Stimulated activated CD4-positive, alpha-beta T cell treated with anti-CD3 and anti-CD28 coated beads, Interleukin-15, amount 100 ng/mL, for 1 hour (primary cell): ENCODE measurements at places on chromosomes 2 and 18.
A peak's percentile ranks its signal among the peaks of the same experiment; 100 is the strongest.

GRCh38 chr2:74597410-74597809 lies 42.9 kb downstream of the DOK1 start:
- DNase-seq = no peak

DNA sequence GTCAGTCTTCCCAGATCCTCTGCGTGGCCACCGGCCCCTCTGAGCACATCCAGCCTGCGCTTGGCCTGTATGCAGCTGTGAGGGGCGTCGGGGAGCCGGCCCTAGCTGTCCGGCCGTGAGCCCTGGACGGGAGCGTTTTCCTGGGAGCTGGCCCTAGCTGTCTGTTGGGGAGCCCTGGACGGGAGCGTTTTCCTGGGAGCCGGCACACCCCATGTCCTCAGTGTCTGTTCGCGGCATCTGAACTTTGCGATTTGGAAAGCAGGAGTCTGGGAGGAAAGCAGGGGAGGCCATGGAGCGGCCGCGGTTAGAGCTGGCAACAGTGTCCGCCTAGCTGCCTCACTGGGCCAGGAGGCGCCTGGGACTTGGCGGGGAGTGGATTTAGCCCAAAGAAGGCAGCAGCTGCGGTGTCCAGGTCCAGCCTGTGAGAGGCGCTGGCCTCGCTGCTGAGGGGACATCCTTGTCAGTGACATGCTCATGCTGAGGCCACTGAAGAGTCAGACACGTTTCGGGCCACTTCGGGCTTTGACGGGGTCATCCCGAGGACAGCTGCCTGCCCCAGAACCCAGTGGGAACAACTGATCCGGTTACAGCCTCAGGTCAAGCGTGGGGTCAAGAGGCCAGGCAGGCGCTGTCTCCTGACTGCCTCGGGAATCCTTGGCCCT lies 75.8 kb downstream of the KCNG2 start:
- no peak for DNase-seq

DNA sequence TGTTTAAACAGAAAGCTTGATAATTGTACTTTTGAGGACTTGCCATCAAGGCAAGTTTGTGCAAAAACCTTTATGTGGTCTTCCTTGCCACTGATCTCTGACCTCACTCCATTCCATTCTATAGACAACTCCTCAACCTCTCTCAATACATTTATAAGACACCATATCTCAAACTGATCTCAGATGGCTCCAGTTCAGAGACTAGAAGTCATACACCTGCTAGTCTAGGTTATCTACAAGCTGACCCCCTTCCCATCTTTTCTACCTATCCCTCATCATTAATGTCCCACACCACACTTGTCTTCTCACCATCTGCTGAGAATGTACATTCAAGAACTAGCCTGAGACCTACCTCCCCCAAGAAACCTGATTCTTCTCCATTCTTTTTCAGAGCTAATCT lies 113.1 kb downstream of the METTL8 start:
- DNase-seq = no peak

DNA sequence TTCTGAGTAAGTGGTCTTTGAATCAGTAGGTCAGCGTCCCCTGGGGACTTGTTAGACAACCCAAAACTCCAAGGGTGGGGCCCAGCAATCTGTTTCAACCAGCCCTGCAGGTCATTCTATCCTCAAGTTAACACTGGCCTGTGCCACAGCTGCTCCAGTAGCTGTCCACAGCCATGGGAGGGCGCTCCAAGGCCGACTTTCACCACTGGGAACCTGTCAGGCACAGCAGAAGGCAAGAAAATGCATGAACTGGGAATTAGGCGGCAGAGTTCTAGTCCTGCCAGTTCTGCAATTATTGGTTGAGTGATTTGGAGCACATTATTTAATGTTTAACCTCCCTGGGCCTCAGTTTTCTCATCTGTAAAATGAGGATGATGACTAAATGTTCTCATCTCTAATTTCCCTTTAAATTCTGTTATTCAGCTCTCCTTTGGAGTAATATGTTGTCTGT lies 17.4 kb upstream of the MRPL33 start:
- peak; percentile 37 for DNase-seq

DNA sequence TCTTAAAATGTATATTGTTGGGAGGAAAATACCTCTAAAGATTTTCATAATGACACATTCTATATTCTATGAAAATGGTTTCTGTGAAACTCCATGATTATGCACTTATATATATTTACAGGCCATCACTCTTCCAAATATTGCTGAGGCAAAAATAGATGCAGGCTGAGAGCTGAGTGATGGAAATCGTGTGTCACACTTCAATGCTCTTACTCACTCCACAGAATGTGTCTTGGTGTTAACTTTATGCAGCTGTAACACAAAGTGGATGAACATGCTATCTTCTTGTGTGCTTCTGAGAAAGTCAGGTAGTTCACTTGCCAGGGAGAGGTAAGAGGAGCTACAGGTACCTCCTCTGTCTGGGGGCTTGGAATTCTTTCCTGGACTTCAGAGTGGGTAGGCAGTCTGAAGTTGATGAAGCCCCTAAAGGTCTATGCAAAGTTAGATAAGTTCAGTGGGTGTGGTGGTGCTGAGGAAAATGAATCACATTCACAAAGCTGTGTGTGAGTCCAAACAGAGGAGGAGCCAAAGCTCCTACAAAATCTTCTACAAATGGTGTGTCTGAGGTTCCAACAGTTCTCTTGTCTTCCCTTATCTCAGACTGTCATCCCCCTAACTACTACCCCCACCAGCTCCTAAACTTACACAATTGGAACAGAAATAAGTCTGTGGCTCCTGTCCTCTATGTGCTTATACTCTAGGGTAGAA lies 74.2 kb upstream of the ST6GAL2 start:
- DNase-seq = no peak

DNA sequence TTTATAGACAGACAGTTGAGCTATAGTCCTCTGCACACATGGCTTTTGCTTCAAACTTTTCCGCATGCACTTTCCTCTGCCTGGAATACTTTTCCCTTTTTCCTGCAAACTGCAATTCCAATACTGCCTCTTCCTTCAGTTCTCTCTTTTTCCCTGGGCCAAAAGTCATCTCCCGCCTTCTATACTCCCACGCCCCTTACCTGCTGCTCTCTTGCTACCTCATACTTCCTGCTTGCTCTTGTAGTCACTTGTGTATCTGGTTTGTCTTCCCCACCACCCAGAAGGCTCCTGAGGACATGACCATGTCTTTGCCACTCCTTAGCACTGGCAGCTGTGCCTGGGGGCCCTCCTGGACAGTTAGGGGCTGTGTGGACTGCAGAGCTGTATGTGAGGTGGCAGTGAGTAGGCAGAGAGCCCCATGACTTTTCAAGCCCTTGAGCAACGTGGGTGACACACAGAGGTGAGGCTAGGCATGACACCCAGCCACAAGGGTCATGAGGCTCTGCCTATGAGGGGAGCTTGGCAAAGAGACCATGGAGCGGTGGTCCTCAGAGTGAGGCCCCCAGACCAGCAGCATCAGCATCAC lies 23.2 kb downstream of the SPEG start:
- no peak for DNase-seq

- DNase-seq = no peak
Observed at GRCh38 chr2:31150120-31150670, 12.0 kb upstream of the GALNT14 start.
